CD4-positive, alpha-beta T cell treated with Interleukin-21 for 1 hour (primary cell): ENCODE measurements at places on chromosomes 2 and 18.

DNA sequence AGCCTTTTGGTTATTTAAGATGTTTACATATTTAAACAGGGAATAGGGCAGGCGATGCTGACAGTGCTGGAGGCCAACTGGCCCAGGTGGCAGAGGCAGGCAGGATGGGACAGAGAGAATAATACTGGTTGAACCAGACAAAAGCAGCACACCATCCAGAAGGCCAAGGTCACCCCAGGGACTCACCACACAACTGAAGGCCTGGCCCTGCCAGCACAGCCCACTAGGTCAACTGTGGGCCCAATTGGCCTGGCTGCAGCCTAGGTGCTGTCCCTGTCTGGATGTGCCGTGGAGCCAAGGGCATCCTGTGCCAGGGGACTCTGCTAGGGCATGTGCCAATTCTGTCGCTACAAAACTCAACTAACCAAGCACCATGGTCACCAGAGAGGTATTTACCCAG is 69.2 kb downstream of the RNF152 start:
- DNase-seq = no peak

- DNase-seq = no peak
Observed at GRCh38 chr18:34709750-34710441, at the start of gene DTNA. TSS of gene DTNA (plus strand) at chr18:34710298. CDS start at chr18:34755977, 45,679 bp downstream.

GRCh38 chr18:49098386-49098785 is 147.6 kb upstream of the SMAD7 start:
- no peak for DNase-seq

- DNase-seq = no peak
Observed at GRCh38 chr2:192215096-192215877, 20.6 kb upstream of the TMEFF2 start.

DNA sequence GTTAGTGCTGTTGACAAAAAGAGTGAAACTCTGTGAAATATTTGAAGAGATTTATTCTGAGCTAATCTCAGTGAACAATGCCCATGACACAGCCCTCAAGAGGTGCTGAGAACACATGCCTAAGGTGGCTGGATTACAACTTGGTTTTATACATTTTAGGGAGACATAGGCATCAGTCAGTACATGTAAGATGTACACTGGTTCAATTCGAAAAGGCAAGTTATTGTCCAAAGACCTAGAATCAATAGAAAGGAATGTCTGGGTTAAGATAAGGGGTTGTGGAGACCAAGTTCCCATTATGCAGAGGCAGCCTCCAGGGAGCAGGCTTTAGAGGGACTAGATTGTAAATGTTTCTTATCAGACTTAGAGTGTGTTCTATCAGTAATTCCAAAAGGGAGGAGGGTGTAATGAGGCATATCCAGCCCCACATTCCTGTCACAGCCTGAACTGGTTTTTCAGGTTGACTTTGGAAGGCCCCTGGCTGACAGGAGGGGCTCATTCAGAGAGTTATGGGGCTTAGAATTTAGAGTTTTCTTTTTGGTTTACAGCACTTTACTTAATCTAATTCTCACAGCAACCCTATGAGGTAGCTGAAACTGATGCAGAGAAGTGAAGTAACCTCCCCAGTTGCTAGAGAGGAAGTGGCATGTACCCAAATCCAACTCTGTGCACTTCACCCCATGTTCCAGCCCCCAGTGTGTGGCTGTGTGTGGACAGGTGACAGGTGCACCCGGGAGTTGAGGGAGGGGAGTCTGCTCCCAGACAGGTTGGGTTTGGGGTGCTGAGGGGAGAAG is 28.3 kb upstream of the ASAP2 start:
- no peak for DNase-seq

DNA sequence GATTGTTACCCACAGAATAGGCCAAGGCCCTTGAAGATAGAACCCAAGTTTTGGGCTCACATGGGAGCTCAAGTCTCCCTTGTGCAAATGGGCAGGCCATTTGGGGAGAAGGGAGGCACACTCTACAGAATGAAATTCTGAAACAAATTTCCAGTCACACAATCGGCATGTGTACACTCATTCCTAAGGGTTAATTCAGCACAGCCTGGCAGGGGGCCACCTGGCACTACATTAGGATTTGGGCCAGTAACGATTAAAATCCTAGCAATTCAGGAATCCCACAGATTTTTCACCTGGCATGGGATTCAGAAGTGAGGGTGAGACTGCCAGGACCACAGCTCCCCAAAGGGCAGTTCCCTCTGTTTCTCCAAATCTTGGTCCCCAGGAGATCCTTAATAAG is 46.4 kb downstream of the BMP10 start:
- DNase-seq = no peak

- no peak for DNase-seq
Observed at GRCh38 chr2:69604836-69605235, 38.7 kb downstream of the AAK1 start.

DNA sequence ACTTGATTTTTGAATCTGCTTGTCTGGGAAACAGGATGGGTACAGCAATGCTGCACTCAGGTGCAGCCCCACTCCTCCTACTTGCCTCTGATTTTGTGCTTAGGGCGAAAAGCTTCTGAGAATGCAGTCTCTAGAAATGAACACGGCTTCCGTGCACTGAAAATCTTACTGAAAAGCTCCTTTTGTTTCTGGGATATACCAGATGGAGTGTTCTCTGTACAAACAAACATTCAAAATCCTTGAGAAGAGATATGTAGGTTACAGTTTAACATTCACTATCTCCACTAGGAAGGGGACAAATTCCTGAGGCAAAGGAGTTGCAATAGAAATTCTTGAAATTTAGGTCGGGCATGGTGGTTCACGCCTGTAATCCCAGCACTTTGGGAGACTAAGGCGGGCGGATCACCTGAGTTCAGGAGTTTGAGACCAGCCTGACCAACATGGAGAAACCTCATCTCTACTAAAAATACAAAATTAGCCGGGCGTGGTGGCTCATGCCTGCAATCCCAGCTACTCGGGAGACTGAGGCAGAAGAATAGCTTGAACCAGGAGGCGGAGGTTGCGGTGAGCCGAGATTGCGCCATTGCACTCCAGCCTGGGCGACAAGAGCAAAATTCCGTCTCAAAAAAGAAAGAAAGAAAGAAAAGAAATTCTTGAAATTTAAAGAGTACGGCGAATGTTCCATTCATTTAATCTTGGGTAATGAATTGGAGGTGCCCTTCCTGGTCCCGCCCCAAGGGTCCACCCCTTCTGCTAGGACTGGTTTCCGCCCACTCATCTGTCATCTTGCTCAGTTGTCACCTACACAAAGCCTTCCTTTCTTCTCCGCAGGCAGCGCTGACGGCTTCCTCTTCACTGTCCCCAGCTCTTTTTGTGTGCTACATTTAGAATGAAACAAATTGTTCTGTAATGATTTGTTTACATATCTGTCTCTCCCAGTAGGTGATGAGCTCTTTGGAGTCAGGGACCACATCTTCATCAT is 92.4 kb downstream of the SOCS6 start:
- DNase-seq = no peak
